ENCODE measurements at places on chromosomes 5 and 9.

DNA sequence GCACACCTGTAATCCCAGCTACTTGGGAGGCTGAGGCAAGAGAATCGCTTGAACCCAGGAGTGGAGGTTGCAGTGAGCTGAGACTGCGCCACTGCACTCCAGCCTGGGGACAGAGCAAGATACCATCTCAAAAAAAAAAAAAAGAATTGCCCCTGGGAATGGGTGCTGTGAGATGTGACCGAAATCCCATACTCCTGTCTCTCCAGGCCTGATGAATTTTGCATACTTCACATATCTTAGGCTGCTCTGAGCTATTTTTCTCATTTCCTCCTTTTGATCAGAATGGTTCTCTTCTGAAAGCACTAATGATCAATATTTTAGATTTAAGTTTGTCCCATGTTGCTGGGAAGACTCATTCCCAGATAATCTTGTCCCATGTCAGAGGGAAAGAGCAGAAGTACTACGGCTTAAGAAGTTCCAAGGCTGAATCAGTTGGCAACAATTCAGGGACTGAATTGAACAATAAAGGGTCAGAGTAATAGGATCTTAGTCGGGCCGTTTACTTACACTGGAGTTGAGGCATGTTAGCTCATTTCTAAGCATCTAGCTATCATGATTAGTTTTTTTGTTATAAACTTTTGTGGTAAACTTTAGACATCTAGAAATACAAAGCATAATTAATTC, 44.2 kb upstream of the TENT2 start:
- no peak for DNase-seq

GRCh38 chr5:177465044-177465443, 8.4 kb downstream of the DBN1 start:
- no peak for DNase-seq

DNA sequence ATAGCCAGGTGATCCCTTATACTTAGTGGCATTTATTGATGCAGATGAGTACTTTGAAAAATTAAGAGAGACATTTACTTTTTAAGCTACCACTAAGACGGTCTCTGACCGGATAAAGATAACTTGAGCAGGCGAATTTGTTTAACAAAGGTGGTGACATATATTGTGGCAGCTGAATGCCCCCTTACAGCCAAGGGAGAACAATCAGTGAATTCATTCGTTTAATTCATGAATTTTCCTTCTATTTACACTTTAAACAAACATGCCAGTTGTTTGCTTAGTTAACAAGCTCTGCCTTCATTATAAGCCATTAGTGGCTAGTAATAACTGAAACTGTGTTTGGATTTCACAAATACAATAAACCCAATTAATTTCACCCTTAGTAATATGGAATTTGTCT, 187.1 kb downstream of the AOPEP start:
- no peak for DNase-seq

GRCh38 chr9:108996643-108997042, 16.7 kb downstream of the CTNNAL1 start:
- no peak for DNase-seq

DNA sequence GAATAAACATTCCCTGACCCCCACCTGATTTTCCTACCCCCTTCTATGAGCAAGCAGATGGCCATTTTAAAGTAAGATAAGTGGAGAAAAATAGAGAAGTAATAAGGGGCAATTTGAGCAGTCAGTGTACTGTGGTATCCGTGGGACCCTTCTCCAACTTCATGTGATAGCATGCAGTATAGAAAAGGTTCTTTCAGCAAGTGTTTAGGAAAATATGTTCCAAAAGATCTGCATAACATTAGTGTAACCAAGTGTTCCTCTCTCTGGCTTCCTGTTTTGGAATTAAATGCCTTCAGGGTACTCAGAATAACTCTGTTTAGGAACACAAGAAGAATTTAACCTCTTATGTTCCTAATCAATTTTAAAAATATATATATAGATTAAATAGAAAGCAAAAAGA, 134.9 kb downstream of the ATG10 start:
- DNase-seq: no peak

- no peak for DNase-seq
Measured at GRCh38 chr5:45262061-45262590, 434.1 kb downstream of the HCN1 start.

DNA sequence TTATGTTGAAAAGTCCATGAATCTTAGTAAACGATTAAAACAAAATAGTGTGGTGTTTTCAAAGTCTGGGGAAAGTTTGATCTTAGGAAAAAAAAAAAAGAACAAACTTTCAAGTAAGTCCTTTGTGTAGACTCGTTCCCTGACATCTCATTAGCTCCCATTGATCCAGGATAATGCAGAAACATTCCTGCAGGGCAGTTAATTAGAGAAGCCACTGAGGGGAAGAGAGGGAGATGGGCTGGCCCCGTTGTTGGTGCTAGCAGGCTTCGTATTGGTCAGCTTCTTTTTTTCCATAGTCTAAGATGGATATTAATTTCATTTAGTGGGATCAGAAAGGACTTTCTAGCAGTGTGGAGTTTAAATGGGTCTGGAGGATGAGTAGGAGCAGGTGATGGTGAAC, 340.2 kb downstream of the DRD1 start:
- DNase-seq: no peak

DNA sequence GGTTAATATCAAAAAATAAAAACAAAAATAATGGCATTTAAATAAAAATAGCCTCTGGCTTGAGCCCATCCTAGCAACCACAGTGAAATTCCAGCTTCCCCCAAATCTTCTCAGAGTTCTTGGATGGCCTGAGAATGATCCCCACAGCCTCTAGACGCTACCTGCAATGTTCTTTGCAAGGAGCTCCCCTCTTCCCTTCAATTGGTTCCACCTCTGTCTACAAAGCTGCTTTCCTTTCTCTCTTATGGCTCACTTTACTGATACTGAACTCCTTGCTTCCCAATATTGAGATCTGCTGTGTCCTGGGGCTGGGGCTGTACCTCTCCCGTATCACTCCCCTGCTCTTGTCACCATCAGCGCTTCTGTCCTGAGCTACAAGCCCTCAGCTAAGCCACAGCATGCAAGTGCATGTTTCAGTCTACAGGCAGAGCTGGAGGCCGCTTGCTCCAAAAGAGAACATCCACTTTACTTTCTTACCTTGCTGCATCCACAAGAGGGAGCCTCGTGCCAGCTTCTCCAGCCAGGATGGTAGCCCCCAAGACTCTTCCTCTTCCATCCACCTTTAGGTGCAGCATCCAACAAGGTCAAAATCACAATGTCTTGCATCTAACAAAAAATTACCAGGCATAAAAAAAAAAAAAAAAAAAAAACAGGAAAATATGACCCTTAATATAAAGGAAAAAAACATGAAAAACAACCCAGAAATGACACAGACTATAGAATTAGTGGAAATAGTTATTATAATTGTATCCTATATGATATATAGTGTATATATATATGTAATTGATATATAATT, 57.4 kb upstream of the PRSS3 start:
- peak; percentile 25 for DNase-seq

Data from heart left ventricle (tissue), 16 donors.